Neural progenitor cell (in vitro differentiated cells): ENCODE measurements at places on chromosomes 13 and 19. TPM values are rescaled to one million over a fixed set of nuclear protein-coding genes. Genes with fewer than 3 reads are reported as not detected.

DNA sequence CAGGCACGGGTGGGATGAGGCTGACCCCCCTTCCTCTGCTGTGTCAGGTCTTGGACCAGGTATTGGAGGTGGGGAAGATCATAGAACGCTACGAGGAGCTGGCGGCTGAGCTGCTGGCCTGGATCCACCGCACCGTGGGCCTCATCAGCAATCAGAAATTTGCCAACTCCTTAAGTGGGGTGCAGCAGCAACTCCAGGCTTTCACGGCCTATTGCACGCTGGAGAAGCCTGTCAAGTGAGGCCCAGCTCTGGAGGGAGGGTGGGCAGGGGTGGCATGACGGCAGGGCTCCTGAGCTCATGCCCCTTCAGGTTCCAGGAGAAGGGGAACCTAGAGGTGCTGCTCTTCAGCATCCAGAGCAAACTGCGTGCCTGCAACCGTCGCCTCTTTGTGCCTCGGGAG is 35.3 kb downstream of the SPTBN4 start:
- H3K4me1 ChIP-seq: no peaks in the 10 kb centered on the region
- no peak for DNase-seq
- H3K27ac ChIP-seq: no peak overlapping the region
- peaks cover 23% of the 10 kb centered on the region for H3K27me3 ChIP-seq
- H3K36me3 ChIP-seq: no peaks in the 10 kb centered on the region

DNA sequence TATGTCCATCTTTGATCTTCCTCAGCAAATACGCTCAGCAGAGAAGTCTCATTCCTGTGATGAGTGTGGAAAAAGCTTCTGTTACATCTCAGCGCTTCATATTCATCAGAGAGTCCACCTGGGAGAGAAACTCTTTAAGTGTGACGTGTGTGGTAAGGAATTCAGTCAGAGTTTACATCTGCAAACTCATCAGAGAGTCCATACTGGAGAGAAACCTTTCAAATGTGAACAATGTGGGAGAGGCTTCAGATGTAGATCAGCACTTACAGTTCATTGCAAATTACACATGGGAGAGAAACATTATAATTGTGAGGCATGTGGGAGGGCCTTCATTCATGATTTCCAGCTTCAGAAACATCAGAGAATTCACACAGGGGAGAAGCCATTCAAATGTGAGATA is 5.7 kb upstream of the ZNF284 start:
- H3K4me3 ChIP-seq: no peak overlapping the region
- H3K36me3 ChIP-seq: peaks cover 35% of the 10 kb centered on the region
- no peaks in the 10 kb centered on the region for H3K4me1 ChIP-seq
- H3K27ac ChIP-seq: no peak overlapping the region
- H3K27me3 ChIP-seq: no peaks in the 10 kb centered on the region

DNA sequence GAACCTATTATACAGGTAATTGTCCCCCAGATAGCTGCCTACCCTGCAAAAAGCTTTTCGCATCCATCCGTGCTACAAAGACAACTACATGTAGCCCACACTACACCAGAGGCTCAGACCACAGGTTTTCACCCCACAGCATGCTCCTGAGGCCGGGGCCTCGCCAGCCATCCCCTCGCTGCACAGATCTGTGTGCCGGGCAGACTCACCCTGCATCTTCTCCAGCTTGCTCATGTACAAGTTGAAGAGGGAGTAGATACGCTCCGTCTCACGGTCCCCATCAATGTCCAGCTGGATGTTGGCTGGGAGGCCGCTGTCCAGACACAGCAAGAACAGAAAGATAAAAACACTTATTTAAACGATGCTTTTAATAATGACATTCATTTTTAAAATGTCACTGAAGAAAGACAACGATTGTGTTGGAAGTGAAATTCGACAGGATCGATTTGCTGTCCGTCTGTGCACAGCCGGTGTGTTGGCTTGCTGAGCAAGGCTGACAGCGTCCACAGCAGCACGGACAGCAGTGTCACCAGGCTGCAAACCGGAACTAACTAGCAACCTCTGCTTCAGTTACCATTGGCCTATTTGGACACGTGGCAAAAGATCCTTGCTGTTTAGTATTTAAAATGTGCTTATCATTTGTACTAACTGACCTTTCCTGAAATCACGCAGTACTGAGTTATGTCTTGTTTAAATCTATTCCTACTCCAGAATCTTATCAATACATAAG is 18.6 kb upstream of the C13orf46 start:
- no peaks in the 10 kb centered on the region for H3K36me3 ChIP-seq
- no peak overlapping the region for H3K4me3 ChIP-seq
- no peaks in the 10 kb centered on the region for H3K4me1 ChIP-seq
- no peak overlapping the region for H3K27ac ChIP-seq
- DNase-seq: no peak
- H3K27me3 ChIP-seq: no peaks in the 10 kb centered on the region

DNA sequence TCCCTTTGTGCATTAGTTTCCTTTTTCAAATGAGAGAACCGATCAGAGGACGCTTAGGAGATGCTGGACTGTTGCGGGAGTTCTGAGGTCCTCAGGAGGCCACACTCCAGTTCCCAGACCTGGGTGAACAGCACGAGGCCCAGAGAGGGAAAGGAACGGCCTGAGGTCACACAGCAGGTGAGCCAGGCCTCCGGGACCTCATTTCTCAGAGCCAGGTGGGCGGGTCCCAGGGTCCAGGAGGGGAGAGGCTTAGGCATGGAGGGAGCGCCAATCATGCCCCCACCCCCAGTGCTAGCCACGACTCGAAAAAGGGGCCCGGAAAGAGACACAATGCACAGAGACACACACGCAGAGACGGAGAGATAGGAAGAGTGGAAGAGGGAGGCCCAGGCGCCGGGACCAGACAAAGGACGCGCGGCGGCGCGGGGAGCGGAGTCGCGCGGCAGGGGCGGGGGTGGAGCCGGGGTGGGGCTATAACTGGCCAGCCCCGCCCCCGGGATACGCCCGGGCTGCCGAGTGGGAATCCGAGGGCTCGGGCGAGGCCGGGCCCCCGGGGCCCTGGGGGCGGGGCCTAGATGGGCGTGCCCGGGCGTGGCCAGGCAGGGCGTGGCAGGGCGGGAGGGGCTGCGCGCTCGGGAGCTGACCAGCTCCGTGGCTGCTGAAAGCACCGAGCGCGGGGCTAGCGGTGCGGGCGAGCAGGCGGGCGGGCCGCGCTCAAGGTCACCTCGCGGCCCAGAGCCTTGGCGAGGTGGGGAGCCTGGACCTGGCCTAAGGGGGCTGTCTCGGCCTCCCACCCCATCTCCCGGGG is 1.6 kb downstream of the ELAVL3 start:
- H3K27ac ChIP-seq: no peak overlapping the region
- H3K4me1 ChIP-seq: peaks cover 3% of the 10 kb centered on the region
- H3K27me3 ChIP-seq: peaks cover 55% of the 10 kb centered on the region
- H3K36me3 ChIP-seq: no peaks in the 10 kb centered on the region
- DNase-seq: peak; percentile 85

ZNF492 gene
- total RNA-seq: not detected in 2 replicates

URAD gene
- total RNA-seq: not detected in 2 replicates

DNA sequence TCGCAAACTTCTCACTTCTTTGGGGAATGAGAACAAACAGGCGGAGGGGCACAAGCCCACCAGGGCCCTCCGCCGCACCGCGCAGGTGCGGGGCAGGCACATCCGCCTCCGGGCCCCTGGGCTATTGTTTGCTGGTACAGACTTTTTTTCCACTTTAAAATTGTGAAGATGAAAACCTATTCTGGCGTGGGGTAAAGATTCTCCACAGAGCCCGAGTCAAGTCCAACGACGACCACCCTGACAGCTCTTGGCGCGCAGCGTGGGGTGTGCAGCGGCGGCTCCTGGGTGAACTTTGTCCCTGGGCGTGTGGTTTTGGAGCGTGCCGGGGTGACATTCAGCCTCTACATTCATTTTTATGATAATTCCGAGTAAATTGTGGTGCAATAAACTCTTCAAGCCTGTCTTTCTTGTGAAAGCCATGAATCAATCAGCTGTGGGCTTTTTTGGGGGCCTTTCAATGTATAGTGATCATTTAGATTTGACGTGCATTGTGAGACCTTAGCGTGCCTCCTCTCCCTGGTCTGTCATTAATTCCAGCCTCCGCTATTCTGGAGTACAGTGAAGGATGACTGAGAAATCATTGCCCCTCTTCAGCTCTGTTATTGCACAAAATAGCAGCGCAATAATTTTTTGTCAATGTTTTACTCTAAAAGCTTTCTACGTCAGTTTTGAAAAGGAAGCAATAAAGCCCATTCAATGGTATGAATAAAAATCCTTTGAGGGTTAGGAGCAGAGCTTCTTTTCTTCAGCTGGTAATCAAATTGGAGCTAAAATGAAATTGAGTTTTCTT is 90.0 kb downstream of the TEX29 start:
- H3K27ac ChIP-seq: no peak overlapping the region
- peaks cover 34% of the 10 kb centered on the region for H3K4me1 ChIP-seq
- no peak overlapping the region for H3K4me3 ChIP-seq

DNA sequence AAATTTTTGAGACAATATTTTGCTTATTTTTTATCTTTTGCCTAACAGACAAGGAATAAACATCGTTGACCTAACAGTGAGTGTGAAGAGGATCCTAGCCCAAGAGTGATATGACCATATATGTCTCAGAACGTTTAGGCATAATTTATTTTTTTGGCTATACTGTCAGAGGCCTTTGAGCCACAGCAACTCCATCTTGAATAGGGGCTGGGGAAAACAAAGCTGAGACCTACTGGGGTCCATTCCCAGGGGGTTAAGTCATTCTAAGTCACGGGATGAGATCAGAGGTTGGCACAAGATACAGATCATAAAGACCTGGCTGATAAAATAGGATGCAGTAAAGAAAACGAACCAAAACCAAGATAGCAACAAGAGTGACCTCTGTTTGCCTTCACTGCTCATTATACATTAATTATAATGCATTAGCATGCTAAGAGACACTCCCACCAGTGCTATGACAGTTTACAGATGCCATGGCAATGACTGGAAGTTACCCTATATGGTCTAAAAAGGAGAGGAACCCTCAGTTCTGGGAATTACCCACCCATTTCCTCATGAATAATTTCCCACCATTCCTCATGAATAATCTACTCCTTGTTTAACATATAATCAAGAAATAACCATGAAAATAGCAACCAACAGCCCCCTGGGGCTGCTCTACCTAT is 510.9 kb upstream of the PCDH9 start:
- H3K36me3 ChIP-seq: no peaks in the 10 kb centered on the region
- no peak for DNase-seq
- no peaks in the 10 kb centered on the region for H3K27me3 ChIP-seq
- peak overlapping the region; percentile 49 for H3K27ac ChIP-seq
- H3K4me1 ChIP-seq: peaks cover 20% of the 10 kb centered on the region

DNA sequence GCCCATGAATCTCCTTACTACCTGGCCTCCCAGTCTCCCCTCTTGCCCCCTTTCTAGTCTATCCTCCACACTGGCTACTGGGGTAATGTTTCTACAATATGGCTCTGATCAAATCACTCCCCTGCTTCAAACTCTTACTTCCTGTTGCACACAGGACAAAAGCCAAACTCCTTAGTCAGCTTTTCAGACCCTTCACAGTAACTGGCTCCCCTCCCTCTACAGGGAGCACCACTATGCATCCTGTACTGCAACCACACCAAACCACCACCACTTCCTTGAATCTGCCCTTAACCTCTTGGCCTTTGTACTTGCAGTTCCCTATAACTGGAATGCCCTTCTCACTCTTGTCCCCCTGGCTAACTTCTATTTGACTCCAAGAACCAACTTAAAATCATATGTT is 32.2 kb downstream of the DEDD2 start:
- no peak overlapping the region for H3K27ac ChIP-seq
- H3K27me3 ChIP-seq: peaks cover 35% of the 10 kb centered on the region
- DNase-seq: no peak
- H3K4me1 ChIP-seq: no peaks in the 10 kb centered on the region
- no peaks in the 10 kb centered on the region for H3K36me3 ChIP-seq
- no peak overlapping the region for H3K4me3 ChIP-seq

GRCh38 chr19:2050991-2051772 is at the start of gene MKNK2:
TSS of gene MKNK2 (minus strand) at chr19:2051244. CDS start at chr19:2050851, 393 bp downstream.
- DNase-seq: peak; percentile 97
- peaks cover 8% of the 10 kb centered on the region for H3K4me1 ChIP-seq
- H3K36me3 ChIP-seq: no peaks in the 10 kb centered on the region
- peak within 1 kb of the TSS; percentile 100 for H3K4me3 ChIP-seq
- no peaks in the 10 kb centered on the region for H3K27me3 ChIP-seq
- H3K27ac ChIP-seq: peak within 1 kb of the TSS; percentile 19

DNA sequence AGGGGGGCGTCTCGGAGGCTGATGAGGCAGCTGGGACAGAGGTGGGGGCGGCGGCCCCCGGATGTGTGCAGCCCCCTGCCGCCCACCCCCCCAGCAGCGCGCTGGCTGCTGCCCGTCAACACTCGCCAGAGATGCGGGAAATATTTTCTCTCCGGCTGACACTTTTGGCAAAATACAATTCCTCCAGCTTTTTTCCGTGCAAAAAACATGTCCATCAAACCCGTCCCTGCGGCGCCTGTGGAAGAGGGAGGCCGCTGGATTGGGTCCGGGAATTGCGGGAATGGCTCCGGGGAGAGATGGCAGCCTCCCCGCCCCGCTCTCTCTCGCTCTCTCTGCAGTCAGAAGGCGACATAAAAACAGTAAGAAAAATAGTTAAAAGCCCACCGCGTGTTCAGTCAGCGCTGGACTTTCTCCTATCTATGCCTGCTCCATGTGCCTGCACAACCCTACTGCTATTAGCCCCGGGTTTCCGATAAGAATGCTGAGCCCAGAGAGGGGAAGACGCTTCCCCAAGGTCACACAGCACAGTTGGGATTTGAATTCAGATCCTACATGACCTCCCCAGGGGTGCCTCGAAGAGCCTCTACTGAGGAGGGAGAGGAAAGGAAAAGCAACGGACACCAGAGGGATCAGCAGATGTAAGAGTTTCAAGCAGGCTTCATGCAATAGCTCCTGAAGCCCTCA is 23.2 kb downstream of the ZNRF4 start:
- no peak overlapping the region for H3K27ac ChIP-seq
- peaks cover 18% of the 10 kb centered on the region for H3K27me3 ChIP-seq
- no peak for DNase-seq
- no peaks in the 10 kb centered on the region for H3K36me3 ChIP-seq

DNA sequence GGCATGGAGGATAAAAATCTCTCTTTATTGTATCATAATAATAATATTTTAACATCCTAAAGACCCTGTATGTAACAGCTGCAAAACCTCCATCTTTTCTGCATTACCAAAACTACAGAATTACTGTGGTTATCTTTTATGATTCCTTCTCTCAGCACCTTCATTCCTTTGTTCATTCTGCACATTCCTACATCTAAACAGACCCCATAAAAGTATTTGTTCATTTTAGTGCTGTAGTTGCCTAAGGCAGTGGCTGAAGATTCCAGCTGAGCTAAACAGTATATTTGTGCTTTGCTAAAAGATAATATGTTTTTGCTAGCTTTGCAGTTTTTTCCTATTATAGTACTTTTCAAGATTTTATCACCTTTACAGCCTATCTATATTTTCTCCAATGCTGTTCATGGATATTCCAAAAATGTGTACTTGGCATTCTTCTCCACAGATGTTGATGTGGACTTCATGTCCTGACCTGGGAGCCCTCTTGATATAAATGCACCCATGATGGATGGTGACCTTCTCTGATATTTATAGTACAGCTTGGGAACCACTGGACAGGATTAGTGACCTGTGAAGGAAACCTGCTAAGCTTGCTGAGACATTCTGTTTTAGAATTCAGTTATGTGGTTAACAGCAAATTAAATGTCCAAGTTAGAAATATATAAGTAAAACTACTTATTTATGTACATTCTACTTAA is 2832.9 kb upstream of the PCDH20 start:
- H3K4me3 ChIP-seq: no peak overlapping the region
- no peak for DNase-seq
- H3K36me3 ChIP-seq: no peaks in the 10 kb centered on the region
- H3K27ac ChIP-seq: no peak overlapping the region
